Activated CD4-positive, CD25-positive, alpha-beta regulatory T cell treated with anti-CD3 and anti-CD28 coated beads, Interleukin-2, amount 50 U/mL, for 72 hours (primary cell): ENCODE measurements at places on chromosomes 7 and 10.

- no peak for DNase-seq
These were observed 14.3 kb upstream of the LRRC17 start for GRCh38 chr7:102898532-102898859.

DNA sequence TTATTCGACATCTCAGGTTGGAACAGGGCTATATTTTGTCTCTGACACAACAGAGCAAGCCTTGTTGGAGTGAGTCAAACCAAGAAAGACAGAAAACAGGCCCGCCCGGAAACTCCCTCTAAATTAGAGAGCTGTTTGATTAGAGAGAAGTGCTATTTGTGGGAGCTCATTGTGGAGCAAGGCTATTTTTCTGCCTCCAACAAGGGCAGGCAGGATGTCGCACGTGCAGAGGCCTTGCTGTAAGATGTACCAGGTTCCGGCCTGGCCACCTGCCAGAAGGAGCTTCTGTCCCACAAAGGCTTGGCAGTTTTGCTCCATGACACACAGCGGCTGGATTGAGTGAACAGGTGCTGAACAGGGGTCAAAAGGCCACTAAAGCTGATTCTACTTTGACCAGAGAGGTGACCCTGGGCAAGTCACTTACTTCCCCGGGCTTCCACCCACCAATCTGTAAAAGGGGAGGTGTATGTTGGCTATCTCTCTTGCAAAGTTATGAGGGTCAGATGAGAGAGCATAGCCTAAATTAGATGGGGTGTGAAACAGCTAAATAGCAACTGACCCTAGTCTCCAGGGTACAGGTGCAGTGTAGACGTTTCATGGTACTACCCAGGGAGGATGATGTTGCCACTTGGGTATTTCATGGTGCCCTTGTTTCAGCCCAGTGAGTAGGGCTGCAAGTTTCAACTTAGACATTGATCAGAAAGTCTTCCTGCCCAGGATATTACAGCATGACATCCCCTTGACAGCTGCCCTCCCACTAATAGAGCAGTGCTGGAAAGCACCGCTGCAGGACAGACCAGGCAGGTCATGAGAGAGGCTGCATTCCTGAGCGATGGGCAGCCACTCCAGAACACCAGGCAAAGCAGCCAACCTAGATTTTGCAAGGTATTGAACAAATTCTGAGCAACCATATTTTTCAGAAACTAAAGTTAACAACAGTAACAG, 62.0 kb downstream of the VSTM4 start:
- DNase-seq: no peak

DNA sequence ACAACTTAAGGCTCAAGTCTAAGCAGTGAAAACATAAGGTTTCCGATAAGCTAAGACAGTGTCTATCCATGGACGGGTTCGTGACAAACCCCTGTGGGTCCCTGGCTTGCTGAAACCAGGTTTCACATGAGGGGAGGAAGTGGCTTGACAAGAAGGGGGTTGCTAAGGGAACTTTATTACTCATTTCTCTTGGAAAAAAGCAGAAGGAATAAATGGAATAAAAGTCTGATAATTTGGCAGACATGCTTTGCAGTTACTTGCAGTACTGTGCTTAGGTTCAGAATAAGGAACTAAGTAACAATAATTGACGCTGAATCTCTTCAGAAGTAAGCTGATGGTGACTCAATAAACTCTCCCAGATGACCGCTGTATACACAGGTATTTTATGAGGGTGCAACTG, 34.7 kb downstream of the RBM17 start:
- DNase-seq: no peak

GRCh38 chr7:43942250-43942649, 16.0 kb downstream of the UBE2D4 start:
- DNase-seq: no peak

DNA sequence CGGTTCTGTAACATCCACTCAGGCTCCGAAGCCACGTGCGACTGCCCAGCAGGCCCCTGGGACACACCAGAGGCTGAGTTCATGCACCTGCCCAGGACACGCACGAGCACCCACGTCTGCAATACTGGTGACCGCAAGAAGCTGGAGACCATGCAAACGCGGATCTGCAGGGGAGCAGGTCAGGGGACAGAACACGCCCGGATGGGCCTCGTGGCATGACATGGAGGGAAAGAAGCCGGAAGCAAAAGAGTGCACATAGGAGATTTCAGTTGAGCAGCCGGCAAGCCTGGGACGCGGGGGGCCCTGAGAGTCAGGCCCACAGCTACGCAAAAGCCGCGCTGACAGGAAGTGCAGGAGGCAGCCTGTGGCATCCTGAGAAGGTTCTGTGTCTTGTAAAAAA, 73.7 kb downstream of the FOXL3 start:
- no peak for DNase-seq

DNA sequence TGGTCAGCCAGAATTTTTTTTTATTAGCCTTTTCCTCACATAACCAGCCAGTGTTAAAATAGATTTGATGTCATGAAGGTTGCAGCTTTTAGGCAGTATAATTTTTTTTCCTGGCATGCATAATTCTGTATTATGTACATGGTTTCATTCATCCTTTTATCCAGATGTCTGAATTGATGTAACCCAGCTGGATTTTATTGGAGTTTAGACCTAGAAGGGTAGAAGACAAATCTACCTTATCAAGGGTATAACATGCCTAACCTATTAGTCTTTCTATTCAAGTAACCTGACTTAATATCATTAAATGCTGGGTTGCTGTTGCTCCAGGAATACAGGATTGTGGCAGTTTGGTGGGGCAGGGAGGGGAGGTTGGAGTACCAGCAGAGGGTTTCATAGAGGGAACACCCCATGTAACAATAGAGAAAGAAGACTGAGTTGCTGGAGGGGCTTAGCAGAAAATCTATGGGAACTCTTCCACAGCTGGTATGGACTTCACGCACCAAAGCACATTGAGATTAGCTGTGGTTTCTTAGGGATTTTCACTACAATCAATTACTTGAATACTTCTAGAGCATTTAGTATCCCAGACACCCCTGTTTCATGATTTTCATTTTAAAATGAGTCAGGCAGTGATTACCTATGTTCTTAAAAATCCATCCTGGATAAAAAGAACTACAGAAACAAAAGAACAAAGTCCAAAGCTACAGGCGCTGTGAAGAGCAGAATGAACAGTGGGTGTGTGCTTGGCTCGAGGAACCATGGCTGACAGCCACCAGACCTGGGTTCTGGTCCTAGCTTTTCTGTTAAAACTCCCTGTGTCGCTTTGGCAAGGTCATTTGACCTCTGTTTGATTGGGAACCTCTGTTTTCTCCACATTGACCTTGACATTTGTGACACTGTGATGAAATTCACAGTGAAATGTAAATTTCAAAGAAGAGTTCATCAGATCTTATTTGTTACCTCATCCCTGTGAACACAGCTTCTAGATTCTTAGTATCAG, 93.5 kb downstream of the CREM start:
- DNase-seq: no peak

DNA sequence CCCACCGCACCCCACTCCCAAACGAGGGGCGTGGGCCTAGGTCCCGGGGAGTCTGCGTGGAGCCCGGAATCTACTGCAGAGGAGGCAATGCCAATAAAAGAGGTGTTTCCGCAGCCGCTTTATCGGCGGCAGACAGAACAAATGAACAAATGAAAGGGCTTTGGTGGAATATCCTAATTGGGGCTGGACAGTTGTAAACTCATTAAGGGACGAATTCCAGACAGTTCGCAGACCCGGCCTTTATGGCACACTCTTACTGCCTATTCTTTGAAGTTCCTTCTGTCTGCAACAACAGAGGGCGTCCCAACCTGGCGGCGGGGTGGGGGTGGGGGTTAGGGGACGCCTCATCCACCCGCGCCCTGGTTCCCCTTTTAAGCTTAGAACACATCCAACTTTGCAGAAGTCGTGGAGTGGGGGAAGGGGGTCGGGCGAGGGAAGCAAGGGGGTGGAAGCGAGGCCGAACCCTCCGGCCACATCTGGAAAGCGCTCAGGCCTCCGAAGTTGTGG, 4.1 kb downstream of the HOXA9 start:
- DNase-seq: no peak

- no peak for DNase-seq
These were observed 105.5 kb downstream of the TPST1 start for GRCh38 chr7:66310620-66311019.

DNA sequence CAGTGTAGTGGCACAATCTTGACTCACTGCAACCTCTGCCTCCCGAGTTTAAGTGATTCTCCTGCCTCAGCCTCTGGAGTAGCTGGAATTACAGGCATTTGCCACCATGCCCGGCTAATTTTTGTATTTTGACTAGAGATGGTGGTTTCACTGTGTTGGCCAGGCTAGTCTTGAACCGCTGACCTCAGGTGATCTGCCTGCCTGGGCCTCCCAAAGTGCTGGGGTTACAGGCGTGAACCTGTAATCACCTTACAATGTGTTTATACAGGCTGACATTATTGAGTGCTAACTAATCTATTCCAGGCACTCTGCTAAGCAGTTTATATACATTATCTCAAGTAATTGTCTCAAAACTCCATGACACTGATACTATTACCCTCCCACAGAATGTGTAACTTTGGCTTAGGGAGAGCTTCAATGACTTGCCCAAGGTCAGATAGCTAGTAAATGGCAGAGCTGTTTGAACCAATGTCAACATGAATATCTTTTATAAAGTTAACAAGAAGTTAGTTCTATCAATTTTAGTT, 36.8 kb downstream of the KIFBP start:
- no peak for DNase-seq

GRCh38 chr7:131170440-131171271, 157.0 kb upstream of the MKLN1 start:
- DNase-seq: no peak

GRCh38 chr10:4820804-4821401, 5.1 kb upstream of the AKR1E2 start:
- DNase-seq: no peak

DNA sequence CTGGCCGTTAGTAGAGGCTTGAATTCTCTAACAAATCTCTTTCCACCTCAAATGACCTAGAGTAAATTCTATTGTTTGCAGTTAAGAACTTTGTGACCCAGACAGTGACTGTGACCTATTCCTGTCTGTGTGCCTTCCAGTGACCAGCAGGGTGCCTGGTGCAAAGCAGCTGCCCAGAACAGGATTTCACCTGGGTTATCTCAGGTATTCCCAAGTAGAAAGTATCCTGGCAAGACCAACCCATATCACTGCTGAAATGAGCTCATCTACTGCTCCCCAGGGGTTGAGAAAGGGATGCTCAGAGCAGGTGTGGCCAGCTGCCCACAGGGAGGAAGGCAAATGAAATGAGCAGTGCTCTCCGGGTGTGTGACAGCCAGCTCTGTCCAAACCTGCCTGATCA, 2.1 kb upstream of the MSMB start:
- no peak for DNase-seq

DNA sequence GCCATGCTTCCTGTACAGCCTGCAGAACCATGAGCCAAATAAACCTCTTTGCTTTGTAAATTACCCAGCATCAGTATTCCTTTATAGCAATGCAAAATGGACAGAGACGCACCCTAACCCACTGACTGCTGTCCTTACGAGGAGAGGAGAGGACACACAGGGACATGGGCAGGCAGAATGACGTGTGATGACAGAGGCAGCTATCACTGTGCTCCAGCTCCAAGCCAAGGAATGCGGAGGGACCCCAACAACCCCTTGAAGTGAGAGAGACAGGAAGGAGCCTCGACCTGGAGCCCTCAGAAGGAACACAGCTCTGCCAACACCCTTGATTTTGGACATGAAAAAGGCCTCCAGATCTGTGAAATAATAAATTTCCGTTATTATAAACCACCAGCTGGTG, 46.6 kb upstream of the EBF3 start:
- DNase-seq: no peak

- DNase-seq: no peak
These were observed 401.5 kb downstream of the REEP3 start for GRCh38 chr10:63922468-63923284.

DNA sequence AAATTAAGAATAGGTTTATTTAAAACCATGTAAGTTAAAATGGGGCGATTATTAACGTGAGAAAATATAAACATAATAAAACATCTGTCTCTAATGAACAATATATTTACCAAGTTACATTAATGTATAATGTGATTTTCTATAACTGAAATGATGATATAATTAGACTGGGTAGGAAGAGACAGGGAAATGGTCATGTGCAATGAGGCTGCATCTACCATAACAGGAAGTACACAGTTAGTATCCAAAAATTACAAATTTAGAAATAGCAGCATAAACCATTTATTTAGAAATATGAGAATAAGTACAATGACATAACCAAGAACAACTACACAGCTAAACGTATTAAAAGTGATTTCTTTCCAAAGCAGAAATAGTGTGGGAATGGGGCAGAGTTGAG, 25.8 kb upstream of the BET1 start:
- DNase-seq: no peak

GRCh38 chr10:125802739-125803138, 20.3 kb downstream of the UROS start:
- no peak for DNase-seq

DNA sequence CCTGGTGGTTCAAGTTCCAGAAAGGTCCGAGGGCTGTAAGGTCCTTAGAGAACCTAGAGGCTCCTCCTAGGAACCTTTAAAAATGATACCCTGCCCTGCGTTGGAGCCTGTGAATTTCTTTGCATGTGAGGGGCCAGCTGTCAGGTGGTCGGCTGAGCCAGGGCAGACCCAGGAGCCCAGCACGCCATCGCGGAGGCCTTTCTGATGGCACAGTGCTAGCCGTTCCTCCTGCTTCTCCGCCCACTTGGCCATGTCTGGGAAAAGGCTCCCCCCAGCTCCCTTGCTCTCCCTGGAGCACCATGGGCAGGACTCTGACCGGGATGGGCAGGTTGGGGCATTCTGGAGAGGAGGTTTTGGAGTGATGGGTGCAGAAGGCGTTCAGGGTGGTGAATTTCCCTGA, 7.6 kb downstream of the ZNF316 start:
- DNase-seq: no peak

GRCh38 chr10:95542330-95542729, 18.8 kb downstream of the SORBS1 start:
- DNase-seq: no peak

GRCh38 chr10:27482984-27483956, 20.8 kb upstream of the RAB18 start:
- no peak for DNase-seq

DNA sequence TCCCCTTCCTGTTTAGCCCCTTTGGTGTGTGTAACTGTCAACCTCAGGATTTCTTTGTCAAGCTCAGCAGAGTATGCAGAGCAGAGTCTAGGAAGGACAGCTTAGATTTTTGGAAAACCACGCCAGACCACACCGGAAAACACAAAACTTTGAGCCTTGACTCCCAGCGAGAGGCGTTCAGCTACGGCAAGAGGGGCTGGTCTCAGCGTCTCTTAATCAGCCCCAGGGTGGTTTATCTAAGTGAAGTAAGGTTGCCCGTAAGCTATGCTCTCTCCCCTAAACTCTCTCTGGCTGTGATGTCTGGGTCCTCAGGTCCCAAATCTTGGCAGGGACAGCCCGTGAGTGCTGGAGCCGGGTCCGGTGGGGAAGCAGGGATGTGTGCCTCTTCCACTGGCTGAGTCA, 230.9 kb downstream of the KLF6 start:
- no peak for DNase-seq

- DNase-seq: no peak
These were observed 77.6 kb upstream of the LEP start for GRCh38 chr7:128163473-128163872.

GRCh38 chr7:47183862-47184590, 397.9 kb downstream of the TNS3 start:
- DNase-seq: no peak
